IMR-90 (cell line): ENCODE measurements at places on chromosomes 11 and 22.

DNA sequence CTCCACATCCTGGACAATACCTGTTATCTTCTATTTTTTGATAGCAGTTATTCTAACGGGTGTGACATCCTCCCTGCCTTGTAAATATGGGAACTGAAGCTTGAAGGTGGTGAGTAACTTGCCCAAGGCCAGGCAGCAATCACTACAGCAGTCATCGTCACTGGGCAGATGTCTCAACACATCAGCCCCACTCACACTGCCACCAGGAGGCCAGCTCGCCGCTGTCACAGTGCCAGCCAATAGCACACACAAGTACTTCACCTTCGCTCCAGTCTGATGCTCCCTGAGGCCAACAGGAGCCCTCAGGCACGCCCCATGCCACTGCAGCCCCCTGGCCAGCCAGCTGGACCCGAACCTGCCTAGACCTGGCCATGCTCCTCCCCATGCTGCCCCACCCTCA lies 4.9 kb upstream of the TTLL1 start:
- DNase-seq = peak; percentile 18

DNA sequence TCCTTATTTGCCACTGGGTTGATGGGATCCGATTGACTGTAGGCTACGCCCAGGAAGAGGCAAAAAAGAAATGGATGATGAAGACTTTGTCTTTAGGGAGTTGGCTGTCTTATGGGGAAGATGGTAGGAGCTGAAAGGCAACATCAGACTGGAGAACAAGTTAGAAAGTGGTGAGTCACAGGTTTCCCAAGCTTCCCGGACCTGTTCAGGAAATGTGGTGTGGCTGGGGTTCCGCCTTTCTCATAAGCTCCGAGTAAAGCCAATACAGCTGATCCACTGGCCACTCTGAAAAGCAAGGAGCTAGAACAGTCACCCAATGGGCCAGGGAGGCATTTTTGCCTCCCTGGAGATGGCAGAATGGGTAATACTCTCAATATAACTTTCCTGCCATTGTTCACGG lies 194.5 kb downstream of the SNX19 start:
- peak; percentile 67 for DNase-seq

DNA sequence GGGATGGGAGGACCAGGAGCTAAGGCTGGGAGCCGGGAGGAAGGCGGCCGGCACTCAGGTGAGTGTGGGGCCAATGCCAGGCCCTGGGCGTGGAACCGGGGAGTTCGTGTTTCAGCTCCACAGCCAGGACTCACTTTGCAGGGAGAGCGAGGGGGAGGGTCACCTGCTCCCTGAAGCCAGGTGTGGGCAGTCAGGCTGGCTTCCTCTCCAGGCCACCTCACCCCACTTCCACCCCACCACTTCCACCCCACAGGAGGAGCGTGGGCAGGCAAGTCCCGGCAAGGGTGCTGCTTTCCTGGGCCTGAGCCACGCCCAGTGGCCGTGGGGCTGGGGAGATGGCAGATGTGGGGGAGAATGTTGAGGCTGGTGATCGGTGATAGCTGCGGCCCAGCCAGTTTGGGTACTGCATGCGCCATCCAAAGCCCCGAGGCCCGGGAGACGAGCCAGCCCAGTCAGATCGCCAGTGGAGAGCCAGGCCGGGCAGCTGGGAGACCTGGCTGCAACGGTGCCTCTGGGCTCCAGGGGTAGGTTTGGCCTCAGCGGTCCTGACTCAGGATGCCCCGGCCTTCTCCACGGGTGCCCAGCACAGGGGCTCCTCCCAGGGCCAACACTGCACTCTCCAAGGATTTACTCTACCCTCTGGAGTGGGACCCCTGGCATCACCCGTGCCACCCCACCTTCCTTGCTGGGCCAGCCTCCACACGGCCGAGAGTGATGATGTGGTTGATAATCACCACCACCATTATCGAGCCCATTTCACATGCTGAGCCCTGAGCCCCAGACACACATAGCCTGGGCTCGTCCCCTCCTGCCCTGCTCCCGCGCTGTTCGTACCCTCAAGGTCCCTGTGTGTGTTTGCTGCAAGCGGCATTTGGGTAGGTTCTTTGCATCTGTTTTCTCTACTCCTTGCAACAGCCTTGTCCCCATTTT lies 93.8 kb downstream of the WNT7B start:
- no peak for DNase-seq

DNA sequence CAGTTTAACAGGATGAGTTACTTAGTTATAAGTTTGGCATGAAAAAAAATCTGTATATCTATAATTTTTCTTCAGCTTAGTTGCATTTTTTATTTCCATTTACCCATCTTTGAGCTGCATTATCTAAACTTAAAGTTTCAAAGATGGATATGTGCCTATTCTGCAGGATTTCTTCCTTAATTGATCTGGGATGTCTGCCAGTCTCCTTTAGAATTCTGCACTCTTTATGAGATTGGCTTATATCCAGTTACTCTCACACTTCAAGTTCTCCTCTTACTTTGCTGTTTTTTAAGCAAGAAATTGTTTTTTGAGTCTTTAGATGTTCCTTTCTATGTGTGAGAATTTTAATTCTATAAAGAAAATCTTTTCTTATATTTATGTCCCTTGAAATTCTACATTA lies 5.1 kb upstream of the PDGFD start:
- DNase-seq = no peak

GRCh38 chr22:17222503-17222902 lies 3.3 kb upstream of the ADA2 start:
- DNase-seq = no peak

DNA sequence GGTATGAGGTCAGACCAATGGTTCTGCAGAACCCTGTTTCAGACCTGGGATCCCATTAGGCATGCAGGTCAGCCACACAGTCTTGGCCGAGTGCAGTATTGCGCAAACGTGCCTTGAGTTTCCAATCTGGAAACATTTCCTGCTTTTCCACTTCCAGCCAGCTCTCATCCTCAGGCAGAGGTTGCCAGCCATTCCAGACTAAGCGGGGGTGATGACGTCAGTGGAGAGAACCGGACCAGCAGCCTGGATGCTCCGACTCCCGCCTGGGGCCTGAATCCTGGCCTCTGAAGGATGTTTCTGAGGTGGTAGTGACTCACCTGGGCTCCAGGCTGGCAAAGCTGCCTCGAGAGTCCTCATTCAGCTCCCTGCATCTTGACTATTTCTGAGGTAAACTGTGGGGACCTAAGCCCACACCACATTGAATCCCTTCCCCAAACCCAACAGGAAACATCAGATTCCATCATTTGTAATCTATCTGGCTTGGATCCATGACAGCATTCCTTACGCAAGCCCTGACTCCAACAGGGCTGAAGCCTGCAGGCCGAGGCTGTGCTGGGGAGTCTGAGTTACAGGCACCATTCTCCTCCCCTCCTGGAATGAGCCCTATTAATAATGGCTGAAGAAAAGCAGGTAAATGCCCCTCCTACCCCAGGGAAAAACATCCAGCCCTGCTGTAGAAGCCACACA lies 83.0 kb downstream of the ABTB2 start:
- DNase-seq = peak; percentile 98

GRCh38 chr11:32090545-32091370 lies at the start of gene RCN1:
TSS of gene RCN1 (plus strand) at chr11:32091074. CDS start at chr11:32091197, 123 bp downstream.
- DNase-seq = peak; percentile 86

- DNase-seq = no peak
Observed at GRCh38 chr22:29003975-29004646, 57.5 kb downstream of the C22orf31 start.

DNA sequence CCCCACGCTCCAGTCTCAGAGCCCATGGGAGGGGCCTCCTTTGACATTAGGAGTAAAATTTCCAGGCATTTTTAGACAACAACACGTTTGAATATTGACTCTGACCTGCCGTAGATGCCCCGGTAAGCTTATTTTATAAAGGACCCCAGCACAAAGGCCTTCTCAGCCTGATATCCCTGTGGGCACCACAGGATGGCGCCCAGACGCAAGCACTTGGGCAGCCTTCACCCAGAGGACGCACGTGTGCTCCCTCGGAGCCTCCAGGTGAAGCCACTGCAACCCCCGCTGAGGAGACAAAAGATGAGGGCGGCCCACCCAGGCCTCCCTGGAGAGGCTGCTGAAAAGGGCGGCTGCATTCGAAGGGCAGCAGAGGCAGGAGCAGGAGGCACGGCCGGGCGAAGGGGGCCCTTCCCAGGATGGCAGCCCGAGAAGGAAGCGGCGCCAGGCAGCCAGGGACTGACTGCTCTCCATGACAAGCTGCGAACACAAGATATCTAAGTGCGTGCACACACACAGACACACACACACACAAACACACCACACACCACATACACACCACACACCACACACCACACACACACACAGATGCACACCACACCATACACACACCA lies 15.2 kb upstream of the TH start:
- DNase-seq = no peak

GRCh38 chr11:19874266-19874665 lies 161.6 kb downstream of the NAV2 start:
- no peak for DNase-seq

- DNase-seq = peak; percentile 45
Observed at GRCh38 chr11:26287067-26287518, 44.8 kb upstream of the ANO3 start.

DNA sequence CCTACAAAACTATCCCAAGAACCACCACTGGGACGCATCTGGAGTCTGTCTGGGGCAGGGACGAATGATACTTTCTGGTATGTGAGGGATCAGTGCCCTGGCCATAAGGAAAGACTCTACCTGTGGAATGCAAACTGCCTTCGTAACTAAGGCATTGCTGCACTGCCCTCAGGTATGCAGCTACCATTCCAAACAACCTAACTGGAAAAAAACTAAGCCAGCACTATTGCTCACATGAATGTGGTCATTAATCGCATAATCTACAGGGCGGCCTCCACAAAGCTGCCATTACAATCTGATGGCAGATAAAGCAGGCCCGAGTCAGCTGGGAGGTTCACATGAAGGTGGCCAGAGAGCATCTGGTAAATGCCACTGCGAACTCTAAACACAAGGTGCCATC lies 3.9 kb downstream of the PACSIN2 start:
- no peak for DNase-seq

DNA sequence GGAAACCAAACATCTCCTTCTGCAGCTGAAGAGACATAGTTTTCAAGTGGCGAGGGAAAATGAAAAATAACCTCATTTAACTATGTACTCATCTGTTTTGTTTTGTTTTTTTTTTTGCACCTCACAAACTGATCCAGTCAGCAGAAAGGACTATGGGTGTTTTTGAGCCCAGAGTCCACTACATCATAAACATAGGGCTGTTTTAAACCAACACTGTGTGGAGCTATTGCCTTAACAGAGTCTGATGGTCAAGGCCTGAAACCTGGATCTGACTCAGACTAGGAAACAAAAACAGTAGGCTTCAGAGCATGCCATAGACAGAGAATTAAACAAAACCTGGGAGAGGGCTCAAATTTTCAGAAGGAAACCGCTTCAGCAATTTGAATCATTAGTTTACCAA lies 99.3 kb upstream of the FSHB start:
- no peak for DNase-seq

GRCh38 chr11:36162006-36162882 lies 127.0 kb downstream of the COMMD9 start:
- no peak for DNase-seq

GRCh38 chr22:17548010-17548755 lies 15.1 kb upstream of the SLC25A18 start:
- no peak for DNase-seq

GRCh38 chr11:87097582-87097981 lies 59.8 kb downstream of the TMEM135 start:
- peak; percentile 27 for DNase-seq

DNA sequence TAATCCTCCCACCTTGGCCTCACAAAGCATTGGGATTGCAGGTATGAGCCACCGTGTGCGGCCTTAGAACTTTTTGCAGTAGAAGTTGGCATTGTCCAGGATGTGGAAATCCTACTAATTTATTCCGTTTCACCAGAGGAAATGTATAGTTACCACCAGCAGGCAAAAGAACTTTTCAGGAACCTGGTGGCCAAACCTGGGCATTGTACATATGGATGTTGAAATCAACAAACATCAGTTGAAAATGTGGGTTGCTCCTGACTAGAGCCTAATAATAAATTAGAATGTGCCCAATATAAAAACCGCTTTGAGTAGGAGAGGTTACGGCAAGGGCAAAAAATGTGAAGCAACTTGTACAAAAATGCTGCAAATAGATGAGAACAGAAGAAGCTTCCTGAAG lies 40.7 kb upstream of the XBP1 start:
- no peak for DNase-seq

DNA sequence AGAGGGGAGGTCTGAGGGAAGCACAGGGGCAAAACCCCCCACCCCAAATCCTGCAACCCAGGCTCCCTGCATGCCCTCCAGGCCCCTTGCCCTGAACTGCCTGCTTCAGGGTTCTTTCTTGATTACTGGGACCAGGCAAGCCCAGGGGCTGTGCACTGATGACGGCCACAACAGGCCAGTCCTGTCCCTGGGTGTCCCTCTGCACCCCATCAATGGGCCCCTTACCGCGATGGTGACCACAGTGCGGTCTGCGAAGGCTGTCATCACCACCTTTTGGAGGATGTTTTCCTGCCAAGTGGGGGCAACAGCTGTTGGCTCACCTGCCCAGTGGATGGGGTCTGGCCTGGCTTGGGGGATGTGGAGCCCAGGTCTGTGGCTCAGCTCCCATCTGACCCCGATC lies 5.0 kb upstream of the KCNJ11 start:
- DNase-seq = no peak

DNA sequence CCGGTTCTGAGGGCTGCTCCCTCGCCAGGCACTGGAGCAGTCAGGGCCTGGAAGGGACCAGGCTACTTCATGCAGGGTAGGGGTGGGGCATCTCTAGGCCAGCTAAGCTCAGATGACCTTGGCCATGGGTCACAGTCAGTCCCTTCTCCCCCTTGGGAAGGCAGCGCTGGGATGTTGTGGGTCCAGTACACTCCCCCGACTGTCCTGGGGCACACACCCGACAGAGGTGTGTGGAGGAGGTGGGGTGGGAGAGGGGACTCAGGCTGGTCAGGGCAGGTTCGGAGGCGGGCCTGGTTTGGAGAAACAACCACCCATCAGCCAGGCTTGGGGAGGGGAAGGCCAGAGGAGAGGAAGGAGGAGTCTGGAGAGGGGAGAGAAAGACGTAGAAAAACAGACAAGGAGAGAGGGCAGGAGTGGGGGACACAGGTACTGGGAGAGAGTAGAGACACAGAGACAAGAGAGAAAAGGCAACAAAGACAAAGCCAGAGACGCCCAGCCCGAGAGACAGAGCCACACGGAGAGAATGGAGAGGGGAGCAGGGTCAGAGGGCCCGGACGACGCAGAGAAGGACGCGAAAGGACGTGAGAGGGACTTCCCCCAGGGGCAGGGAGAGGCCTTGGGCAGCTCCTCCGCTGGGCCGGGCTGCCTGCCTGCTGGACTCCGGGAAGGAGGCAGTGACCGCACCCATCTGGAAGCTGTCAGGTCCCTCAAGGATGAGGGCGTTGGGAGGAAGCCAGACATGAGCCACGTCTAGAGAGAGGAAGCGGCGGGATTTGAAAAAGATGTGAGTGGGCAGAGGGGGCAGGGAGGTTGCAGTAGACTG lies 30.6 kb upstream of the TSKU start:
- DNase-seq = peak; percentile 88

GRCh38 chr11:1476940-1477736 lies 9.4 kb downstream of the MOB2 start:
- no peak for DNase-seq

GRCh38 chr11:131760091-131761061 lies 390.0 kb downstream of the NTM start:
- DNase-seq = peak; percentile 95

- DNase-seq = no peak
Observed at GRCh38 chr11:19525714-19526113, 186.9 kb upstream of the NAV2 start.
